ENCODE measurements at places on chromosomes 1 and 21.

GRCh38 chr1:225342695-225343094, 85.1 kb downstream of the LBR start:
- no peak for DNase-seq

- no peak for DNase-seq
Observed at GRCh38 chr1:89279011-89279466, 6.4 kb upstream of the GBP5 start.

GRCh38 chr1:222454782-222455181, 93.1 kb downstream of the HHIPL2 start:
- DNase-seq = no peak

GRCh38 chr1:110309767-110310166, 29.4 kb upstream of the RBM15 start:
- DNase-seq = no peak

DNA sequence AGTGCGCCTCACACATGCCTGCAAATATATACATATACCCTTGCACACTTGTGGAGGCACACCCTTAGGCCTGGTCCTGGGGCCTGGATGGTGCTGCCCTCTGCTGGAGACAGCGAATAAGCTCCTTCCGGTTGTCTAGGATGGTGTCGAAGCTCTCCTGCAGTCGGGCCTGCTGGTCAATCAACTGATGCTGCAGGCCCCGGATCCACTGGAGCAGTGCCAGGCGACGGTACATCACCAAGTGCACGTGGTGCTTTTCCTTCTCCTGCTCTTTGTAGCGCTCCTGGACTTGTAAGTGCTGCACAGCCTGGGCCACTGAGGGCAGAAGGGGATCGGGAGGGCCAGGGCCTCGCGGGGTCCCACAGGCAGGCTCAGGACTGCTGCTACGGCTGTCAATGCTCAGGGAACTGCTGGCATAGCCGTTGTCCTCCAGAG, 3.1 kb downstream of the C1orf216 start:
- DNase-seq = no peak

- DNase-seq = no peak
Observed at GRCh38 chr1:228334954-228335353, 71.7 kb downstream of the TRIM11 start.

DNA sequence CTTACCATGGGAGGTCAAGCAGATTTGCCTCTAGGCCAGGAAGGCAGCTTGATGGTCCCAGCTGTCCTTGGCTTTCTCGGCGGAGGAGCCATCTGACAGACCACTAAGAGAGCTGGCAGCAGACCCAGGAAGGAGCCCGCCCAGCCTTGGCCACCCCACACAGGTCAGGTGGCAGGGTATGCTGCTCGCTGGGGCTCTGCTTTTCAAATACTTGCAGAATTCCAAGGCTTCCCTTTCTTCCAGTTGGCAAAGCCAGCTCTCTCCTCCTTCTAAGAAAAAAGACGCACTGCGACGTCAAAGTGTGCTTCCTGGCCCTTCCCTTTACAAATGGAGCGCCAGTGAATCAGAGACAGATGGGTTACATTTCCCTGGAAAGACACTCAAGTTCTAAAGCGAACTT, 229.4 kb downstream of the CACNA1E start:
- no peak for DNase-seq

DNA sequence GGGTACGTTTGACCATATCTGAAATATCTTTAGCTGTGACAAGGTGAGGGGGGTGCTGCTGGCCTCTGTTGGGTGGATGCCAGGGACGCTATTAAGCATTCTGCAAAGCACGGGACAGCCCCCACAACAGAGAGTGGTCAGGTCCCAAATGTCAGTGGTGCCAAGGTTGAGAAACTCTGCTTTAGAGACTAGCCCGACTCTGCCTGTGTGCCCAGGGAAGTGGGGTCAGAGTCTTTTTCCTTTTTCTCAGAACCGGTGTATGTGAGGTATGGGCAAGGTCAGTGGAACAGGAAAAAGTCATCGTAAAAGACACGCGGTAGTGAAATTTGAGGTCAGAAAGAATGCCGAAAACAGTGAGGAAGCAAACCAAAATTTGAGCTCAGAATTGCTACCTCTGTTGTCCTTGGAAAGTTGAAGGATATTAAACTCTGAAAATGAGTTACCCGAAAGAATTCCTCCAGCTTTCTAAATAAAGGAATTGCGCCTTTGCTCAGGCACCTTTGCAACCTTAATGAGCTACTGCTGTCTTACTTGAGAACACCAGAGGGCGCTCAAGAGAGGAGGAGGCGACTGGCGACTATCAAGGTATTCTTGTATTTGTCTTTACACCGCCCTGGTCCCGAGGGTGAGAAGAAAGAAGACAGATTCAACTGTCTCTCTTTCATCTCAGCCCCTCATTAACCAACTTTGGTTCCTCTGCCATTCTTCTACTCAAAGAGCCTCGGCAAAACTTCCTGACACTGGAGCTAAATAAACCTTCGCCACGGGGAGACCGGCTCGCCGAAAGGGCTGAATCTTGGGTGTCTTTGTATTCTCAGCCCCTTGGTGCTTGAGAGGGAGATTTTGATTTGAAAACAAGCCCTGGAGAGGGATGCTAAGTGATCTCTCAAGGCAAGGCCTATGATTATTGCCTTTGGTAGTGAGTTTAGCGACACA, 85.4 kb upstream of the OLIG2 start:
- DNase-seq = peak; percentile 13

- DNase-seq = no peak
Observed at GRCh38 chr1:226337276-226337875, 28.4 kb upstream of the LIN9 start.

DNA sequence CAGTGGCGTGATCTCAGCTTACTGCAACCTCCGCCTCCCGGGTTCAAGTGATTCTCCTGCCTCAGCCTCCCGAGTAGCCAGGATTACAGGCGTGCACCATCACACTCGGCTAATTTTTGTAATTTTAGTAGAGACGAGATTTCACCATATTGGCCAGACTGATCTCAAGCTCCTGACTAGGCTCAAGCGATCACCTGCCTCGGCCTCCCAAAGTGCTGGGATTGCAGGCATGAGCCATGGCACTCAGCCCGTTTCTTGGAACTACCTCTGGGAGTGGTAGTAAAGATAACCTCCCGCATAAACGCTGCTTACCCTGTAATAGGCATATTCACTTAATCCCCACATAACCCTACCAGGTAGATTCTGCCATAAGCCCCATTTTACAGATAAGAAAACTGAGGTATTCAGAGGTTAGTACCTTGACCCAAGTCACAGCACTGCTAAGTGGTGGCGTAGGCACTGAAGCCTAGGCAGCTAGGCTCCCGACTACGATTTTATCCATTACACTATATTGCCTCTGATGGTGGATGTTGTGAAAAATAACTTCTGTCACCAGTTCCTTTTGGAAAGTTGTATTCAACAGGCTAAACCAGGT, 143.8 kb downstream of the SDCCAG8 start:
- DNase-seq = no peak

GRCh38 chr1:69842326-69842725, 274.6 kb downstream of the LRRC7 start:
- no peak for DNase-seq

DNA sequence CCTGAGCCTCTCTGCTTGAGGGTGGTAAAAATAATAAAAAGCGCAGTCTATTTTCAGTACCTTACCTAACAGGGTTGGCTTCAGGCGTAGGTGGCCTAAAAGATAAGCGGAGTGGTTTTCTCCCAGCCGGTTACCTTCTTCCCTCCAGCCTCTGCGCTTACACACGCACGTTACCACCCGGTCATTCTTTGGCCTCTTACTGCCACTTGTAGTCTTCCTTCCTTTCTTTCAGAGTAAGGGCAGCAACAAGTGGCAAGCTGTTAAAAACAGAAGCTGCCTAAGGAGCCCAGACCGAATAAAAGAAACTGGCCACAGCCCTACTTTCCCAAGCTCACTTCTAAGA, 35.4 kb downstream of the CLCA1 start:
- no peak for DNase-seq

DNA sequence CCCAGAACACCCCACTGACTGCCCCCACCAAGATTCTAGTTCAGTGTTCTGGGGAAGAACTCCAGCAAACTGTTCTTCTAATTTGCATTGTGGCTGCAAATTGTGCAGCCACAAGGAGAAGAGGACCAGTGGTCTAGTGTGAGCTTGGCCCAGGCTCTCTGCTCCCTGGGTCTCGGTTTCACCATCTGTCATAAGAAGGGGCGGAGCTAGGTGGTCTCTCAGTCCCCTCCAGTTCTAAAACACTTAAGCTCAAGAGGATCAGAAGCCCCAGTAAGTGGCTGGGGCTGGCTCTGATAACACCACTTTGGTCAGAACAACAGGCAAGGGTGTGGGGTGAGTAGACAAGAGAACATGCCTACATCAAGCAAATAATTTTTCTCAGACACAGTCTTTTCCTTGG, 99.9 kb downstream of the BEND5 start:
- no peak for DNase-seq

GRCh38 chr1:3676581-3677470, 24.5 kb downstream of the TP73 start:
- DNase-seq = no peak

- DNase-seq = no peak
Observed at GRCh38 chr1:62314454-62315350, 4.5 kb downstream of the KANK4 start.

GRCh38 chr1:151024540-151025146, 11.7 kb upstream of the BNIPL start:
- peak; percentile 92 for DNase-seq

DNA sequence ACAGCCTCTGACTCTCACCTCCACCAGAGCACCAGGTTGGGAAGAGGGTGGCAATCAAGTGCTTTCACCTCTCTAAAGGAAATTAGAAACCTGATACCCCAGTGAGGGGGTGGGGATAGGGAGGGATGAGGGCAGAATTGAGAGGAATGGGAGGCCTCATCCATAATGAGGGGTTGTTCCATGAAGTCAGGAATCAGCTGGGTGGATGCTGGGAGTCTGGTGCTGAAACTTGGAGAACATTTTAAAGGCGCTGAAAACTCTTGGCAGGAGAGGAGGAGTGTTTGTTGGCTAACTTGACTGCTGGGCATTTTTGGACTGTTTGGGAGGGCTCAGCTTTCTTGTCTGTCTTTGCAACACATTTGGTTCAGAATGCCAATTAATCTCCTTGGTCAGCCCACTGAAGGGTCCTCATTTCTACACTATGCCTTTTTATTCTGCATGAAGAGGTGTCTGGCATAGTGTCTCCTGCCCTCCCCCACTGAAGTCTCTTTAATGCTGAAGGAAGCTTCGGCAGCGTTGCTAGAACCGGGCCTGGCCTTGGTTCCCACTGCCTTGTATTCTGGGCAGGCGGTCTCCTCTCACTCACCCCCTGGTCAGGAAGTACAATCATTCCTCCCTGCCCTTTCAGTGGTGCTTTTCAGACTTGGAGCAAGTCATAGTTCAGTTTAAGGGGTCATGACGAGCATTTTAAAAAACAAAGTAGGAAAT, 2.2 kb downstream of the PHGDH start:
- DNase-seq = no peak

- DNase-seq = no peak
Observed at GRCh38 chr1:72371259-72372035, 89.1 kb upstream of the NEGR1 start.

- DNase-seq = no peak
Observed at GRCh38 chr1:168535536-168535935, 8.3 kb downstream of the XCL2 start.

- DNase-seq = no peak
Observed at GRCh38 chr1:88013485-88013884, 670.6 kb upstream of the PKN2 start.

- DNase-seq = no peak
Observed at GRCh38 chr21:29416268-29416667, 117.5 kb downstream of the BACH1 start.

DNA sequence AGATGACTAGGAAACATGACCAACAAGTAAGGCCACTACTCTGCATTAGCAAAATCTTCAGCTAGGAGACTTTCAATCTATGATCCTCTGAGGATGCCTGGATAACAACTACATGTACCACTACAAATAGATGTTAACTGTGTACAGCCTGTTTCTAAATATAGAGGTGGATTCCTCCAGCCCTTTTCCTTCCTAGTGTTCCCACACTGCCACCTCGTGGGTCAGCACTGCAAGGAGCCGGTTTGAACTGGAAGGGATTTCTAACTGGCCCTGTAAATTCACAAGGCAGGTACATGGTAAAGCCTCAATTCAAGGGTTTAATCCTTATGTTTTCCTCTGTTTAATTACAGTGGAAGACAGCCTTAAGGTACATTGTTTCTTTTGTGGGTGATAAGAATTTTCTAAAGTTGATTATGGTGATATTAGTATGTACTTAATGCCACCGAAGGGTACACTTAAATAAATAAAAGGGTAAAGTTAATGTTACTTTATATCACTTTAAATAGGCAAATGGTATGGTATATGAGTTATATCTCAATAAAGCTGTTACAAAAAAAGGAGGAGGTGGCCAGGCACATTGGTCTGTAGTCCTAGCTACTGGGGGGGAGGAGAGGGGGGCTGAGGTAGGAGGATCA, 14.4 kb downstream of the SMYD3 start:
- peak; percentile 28 for DNase-seq

DNA sequence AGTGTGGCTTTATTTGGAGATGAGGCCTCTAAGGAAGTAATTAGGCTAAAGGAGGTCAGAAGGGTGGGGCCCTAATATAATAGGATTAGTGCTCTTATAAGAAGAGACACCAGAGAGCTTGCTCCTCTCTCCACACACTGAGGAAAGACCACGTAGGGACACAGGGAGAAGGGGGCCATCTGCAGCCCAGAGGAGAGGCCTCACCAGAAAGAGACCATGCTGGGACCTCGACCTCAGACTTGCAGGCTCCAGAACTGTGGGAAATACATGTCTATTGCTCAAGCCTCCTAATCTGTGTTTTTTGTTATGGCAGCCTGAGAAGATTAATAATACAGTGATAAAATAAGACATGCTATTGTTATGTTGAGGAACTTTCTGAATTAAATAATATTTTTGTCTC, 8.3 kb downstream of the RCAN1 start:
- no peak for DNase-seq

- no peak for DNase-seq
Observed at GRCh38 chr1:108570128-108570527, 10.2 kb downstream of the EEIG2 start.

DNA sequence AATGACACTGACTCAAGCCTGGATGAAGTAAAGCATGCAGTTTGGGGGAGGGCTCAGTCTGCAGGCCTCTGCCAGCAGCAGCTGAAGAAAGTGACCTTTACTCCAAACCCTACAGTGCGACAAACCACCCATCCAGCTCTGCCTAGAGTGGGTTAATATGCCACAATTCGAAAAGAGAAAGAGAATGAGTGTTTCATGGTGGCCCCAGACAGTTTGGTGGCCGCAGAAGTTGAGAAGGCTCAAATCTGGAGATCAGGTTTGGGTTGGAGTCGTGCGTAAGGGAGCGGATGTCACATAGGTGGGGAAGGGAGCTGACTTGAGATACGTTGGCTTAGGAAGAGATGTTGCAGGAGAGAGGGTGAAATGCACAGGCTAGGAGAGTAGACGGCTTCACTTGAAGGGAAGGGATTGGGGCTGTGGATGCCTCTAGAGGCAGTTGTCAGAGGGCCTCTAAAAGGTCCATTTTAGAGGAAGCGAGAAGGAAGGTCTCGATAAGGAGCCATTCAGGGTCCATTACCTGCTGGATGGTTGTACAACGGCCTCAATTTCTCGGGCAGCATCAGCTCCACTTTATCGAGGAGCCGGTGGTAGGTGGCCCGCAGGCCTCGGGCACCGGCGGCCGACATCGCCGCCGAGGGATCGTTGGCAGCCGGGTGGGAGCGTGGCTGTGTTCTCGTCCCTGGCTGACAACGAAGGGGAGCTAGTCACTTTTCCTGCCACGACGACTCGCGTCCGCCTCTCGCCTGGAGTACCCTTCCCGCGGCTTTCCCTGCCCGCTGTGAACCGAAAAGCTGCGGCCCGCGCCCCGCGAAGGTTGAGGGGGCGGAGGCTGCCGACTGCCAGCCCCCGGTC, 1.0 kb upstream of the DCAF6 start:
- DNase-seq = no peak

GRCh38 chr1:9152535-9152934, 23.6 kb upstream of the GPR157 start:
- DNase-seq = no peak

GRCh38 chr1:109269212-109269980, 13.5 kb downstream of the PSRC1 start:
- no peak for DNase-seq

Data from tibial nerve (tissue), 4 donors.